Fibroblast of skin of left quadriceps (primary cell): ENCODE measurements at places on chromosomes 5 and 9.

GRCh38 chr9:89225587-89225986, 47.0 kb upstream of the SHC3 start:
- DNase-seq, result no peak

GRCh38 chr9:19922476-19923118, 133.8 kb upstream of the SLC24A2 start:
- peak; percentile 47 for DNase-seq

DNA sequence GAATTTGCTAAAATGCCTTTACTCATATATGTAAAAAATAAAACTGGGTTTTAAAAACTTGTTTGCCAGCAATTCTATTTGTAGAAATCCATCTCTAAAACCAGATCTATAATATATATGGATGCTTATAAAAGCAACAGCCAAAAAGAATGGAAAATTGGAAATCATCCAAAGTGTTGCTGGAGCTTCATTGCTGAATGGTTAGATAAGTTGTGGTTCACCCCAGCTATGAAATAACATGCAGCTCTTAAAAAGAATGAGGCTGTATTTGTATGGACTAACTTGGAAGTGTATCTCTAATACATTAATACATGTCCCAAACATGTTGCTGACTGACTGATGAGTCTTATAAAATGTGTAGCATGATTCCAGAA, 76.2 kb downstream of the STK10 start:
- DNase-seq, result peak; percentile 82

- peak; percentile 11 for DNase-seq
These were observed 184.5 kb upstream of the FBN2 start for GRCh38 chr5:128722551-128722950.

- DNase-seq, result no peak
These were observed 33.4 kb upstream of the SLC25A51 start for GRCh38 chr9:37937366-37937765.

- DNase-seq, result no peak
These were observed 98.5 kb downstream of the C9orf50 start for GRCh38 chr9:129522351-129522750.

GRCh38 chr5:84383816-84384603, 670 bp downstream of the EDIL3 start:
- DNase-seq, result no peak

DNA sequence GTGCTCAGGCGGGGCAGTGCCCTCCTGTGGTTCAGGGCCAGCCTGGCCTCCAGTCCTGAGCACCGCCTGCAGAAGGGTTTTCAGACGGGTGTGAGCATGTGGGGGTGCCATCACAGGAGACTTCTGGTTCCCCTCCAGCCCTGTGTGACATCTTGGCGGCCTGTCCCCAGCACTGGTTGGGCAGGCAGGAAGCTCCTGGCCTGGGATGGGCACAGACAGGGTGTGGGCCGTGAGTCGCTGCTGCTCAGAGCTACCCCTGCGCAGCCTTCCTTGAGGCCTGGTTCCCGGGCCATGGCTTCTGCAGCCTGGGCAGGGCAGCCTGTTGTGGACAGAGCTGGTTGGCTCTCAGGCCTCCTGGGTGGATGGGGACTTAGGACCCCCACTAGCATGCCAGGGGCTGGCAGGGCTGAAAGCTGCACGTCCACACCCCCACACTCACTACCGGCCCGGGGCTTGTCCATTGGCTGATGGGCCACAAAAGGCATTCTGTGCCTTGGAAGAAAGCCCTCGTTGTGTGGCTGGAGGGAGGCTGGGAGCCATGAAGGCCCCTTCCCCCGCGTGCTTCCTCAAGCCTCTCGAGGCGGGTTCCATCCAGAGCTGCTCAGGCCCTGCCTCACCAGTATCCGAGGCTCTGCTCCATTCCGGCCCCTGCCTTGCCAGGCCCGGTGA, 58.7 kb downstream of the RXRA start:
- DNase-seq, result no peak

GRCh38 chr5:134647750-134648424, 698 bp upstream of the SEC24A start:
- DNase-seq, result peak; percentile 36

DNA sequence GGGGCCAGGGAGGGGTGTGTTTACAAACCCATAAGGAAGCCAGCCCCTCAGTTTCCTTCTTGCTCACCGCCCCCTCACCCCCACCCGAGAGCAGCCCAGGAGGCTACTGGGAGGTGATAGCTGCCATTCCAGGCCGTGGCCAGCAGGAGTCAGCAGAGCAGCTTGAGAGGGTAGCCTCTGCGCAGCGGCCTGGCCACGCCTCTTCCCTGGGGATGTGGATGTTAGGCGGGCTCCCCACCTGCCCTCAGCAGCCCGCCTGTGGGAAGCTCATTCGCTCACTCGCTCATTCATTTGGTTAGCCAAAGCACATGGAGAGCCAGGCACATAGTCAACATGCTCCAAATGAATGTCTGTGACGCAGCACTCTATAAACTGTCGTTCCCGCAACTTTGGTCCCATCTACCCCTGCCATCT, 6.1 kb upstream of the DPM2 start:
- peak; percentile 47 for DNase-seq

- DNase-seq, result no peak
These were observed 51.0 kb downstream of the COL27A1 start for GRCh38 chr9:114206221-114206789.

GRCh38 chr9:107737987-107738743, 248.6 kb upstream of the KLF4 start:
- DNase-seq, result peak; percentile 51

GRCh38 chr5:74311961-74312360, 328.6 kb downstream of the ENC1 start:
- DNase-seq, result no peak

- peak; percentile 62 for DNase-seq
These were observed 153.6 kb upstream of the CDH9 start for GRCh38 chr5:27191786-27192510.

GRCh38 chr9:129988607-129989361, 54.2 kb downstream of the FNBP1 start:
- DNase-seq, result no peak

DNA sequence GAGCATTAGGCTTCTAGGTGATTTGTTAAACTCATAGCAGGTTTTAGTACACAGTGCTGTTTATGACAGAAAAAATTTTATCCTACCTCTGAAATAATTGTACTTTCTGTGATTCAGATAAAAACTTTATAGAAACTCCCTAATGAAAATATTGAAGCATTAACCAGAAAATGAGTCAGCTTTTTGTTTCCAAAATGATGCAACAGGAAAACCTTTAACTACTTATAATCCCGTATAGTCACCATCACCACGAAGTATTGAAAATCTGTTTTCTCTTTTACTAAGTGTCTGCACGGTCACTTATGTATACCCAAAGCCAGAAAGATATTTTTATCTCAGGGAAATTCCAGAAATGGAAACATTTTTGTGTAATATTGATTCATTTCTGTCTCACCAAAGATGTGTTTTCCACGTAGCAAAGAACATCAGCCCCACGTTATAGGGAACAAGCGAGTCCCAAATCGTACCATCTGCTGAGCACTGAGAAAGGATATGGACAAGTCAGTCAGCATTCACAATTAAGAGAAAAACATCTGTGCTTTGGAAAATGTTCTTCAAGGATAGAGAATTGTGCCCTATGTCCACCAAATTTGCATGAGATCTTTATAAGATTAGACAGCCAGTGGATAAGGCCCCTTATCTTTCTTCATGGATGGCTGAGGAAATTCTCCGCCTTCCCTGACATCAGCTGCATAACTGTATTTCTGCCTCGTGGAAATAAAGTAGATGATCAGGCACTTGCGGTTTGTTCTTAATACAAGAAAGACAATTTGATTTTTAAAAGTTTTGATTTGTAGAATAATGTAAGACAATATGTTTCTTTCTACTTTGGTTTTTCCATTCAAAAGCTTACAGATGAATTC, 41.9 kb downstream of the TNFAIP8 start:
- DNase-seq, result peak; percentile 76

DNA sequence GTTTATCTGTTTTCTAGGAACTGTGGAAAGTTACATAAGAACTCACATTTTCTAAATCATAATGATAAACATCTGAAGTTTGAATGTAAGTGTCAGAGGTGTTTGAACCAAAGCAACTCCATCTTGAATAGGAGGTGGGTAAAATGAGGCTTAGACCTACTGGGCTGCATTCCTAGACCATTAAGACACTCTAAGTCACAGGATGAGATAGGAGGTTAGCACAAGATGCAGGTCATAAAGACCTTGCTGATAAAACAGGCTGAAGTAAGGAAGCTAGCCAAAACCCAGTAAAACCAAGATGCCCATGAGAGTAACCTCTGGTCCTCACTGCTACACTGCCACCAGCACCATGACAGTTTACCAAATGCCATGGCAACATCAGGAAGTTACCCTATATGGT, 297.7 kb upstream of the POU5F2 start:
- no peak for DNase-seq

- DNase-seq, result no peak
These were observed 27.5 kb upstream of the SELENOP start for GRCh38 chr5:42839196-42839595.

GRCh38 chr9:131642496-131643083, 97.3 kb downstream of the PRRT1B start:
- no peak for DNase-seq

- DNase-seq, result no peak
These were observed 35.0 kb downstream of the ARL15 start for GRCh38 chr5:54275361-54275760.
